ENCODE measurements at places on chromosomes 11 and 22. TPM values are rescaled to one million over a fixed set of nuclear protein-coding genes. Genes with fewer than 3 reads are reported as not detected.

Gene UBQLN3
- not detected for total RNA-seq

Gene LINC01488
- not detected for total RNA-seq

Gene RBMXL2
- not detected for total RNA-seq

Gene NFAM1
- total RNA-seq = 0.49 TPM

Gene SMIM35
- not detected for total RNA-seq

Gene RTCB
- total RNA-seq = 106 TPM

Gene PACS1
- 23.7 TPM for total RNA-seq

Gene BLID
- not detected for total RNA-seq

Gene OR5D14
- total RNA-seq = not detected

Gene DDB1
- 282 TPM for total RNA-seq

Gene OR51I2
- not detected for total RNA-seq

Gene CHCHD10
- total RNA-seq = 11.4 TPM

Gene PANX2
- 5.9 TPM for total RNA-seq

Gene F2
- total RNA-seq = not detected

All from GM23338 (cell line).